NCI-H345 (cell line): ENCODE measurements at places on chromosomes 7 and 10.

- no peak for DNase-seq
These were observed 50.0 kb downstream of the MGMT start for GRCh38 chr10:129516846-129517679.

- no peak for DNase-seq
These were observed 169.9 kb downstream of the SNX10 start for GRCh38 chr7:26461518-26461917.

GRCh38 chr10:86182595-86182994 lies 184.0 kb downstream of the GRID1 start:
- DNase-seq, result no peak

DNA sequence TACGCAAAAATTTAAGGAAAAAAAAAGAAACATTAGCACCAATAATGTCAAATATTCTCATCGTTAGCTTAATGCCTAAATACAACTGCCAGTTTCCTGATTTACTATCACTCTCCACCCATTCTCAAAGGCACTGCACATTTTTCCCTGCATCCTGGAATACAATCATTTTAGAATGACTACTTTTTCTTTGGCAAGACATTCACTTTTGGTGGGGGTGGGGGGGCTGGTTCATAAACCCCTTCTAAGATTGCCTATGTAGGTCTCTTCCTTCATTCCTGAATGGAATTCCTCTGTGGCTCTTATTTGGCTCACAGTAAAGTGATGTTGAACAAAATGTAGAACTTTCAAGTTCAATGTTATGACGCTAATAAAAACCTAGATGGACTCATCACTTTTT lies 74.3 kb downstream of the RNLS start:
- DNase-seq, result no peak

GRCh38 chr7:100896732-100897608 lies 1.3 kb upstream of the ACHE start:
- DNase-seq, result peak; percentile 15

GRCh38 chr10:102016416-102016815 lies 39.6 kb downstream of the ARMH3 start:
- no peak for DNase-seq

GRCh38 chr7:158246960-158247673 lies 340.5 kb downstream of the PTPRN2 start:
- no peak for DNase-seq

- DNase-seq, result no peak
These were observed 66.7 kb upstream of the MYO3A start for GRCh38 chr10:25867321-25867720.

DNA sequence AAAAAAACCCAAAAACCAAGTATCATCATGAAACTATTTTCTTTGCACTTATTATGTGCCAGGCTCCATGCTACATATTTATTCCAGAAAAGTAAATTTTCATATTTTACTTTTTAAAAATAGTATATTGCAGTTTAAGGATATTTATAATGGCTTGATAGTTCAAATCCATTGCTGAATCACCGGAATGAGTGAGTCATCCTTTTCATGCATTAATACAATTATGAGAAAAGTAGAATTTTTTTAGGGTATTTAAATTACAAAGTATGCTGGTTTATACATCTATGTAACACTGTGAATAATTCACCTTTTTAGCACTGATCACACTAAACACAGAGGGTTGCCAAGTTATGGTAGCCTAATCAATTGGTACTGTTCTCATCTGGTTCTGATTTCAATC lies 54.3 kb downstream of the SLC16A9 start:
- no peak for DNase-seq

DNA sequence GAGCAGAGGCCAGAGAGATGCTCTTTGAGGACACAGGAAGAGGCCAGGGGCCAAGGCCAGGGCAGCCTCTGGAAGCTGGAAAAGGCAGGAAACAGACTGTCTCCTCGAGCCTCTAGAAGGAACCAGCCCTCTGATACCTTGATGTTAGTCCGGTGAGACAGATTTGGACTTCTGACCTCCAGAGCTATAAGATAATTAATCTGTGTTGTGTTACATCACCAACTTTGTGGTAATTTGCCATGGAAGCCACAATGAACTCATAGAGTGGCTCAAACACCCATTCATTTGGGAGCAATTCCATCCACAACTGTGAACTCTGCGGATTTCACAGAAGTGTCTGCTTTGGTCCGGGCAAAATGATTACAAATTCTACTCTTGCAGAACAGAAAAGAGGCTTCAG lies 48.7 kb downstream of the OAT start:
- no peak for DNase-seq

DNA sequence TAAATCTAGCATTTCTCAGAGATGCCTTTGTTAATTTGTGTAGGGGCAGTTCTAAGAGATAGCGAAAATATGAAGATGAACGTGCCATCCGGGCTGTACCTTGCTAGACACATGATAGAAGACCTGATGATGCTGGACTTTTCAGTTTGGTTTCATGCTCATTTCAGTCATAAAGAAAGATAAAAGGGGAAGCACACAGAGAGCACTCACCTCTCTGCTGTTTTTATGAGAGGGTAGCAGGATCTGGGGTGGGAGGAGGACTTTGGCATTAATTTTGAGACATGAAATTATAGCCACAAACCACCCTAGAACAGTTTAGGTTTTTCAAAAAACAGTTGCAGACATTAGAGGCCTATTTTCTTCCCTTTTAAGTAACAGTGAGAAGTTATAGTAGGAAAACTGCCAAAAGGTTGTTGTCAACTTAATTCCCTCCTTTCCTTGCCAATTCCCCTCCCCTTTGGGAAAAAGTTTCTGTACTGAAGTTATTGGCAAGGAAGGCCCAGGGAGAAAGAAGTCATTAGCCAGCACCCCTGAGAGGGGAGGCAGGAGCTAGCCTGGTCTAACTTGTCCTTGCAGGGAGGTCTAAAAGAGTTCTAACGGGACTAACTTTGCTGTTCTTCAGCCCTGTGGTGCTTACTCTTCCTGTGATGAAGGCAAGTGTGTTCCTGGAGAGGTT lies 2.6 kb downstream of the ST7 start:
- DNase-seq, result no peak

DNA sequence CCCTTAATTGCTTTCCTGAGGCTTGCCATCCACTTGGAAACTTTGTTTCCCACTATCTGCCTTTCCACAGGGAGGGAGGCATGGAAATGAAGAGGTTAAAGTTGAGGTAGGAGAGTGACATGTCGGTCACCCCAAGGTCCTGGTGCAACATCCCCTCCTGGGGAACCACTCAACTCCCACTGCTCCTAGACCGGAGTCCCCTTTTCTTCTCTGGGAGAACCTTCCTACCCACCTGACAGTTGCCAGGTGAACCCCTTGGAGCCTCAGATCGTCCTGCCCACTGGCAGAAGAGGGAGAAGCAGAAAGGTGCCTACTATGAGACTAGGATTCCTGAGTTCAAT lies 21.7 kb downstream of the IMPDH1 start:
- no peak for DNase-seq

DNA sequence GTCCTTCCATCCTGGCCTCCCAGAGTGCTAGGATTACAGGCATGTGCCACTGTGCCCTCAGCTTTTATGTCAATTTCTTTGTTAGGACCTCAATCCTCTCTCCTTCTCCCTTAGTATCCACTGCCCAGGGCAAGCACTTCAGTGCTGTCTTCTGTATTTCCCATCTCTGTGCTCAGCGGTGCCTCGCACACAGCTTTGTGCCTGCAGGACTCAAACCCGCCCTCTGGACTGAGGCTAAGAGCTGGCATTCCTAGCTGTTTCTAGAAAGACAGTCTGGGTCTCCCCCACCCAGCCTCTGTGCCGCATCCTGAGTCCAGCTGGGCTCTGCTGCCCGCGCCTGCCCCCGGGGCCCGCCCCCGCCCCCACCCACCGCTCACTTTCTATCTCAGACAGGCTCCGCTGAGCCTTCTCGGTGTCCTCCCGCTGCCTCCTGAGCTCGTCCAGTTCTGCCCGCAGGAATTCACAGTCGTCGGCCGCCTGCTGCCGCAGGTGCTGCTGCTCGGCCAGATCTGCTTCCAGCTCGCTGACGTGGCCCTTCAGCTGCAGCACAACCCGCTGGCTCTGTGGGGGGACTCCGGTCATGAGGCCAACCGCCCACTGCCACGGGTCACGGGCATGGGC lies 67.3 kb downstream of the SPDYE5 start:
- DNase-seq, result no peak

DNA sequence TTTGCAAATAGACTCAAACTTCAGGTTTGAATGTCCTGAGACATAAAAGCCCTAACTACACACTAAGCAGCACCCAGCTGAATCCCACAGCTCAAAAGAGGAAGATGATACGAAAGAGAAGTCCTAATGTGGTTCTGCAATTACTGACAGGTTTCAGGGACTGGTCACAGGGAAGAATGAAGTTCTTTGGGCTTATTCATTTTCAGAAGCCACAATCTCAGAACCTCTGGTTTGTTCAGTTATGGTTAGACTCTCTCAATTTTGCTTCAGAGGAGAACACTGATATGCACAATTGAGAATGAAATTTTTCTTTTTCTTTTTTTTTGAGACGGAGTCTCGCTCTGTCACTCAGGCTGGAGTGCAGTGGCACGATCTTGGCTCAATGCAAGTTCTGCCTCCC lies 94.6 kb upstream of the FAM180A start:
- DNase-seq, result no peak

GRCh38 chr7:130733931-130734814 lies at the start of gene KLF14:
Gene KLF14 (minus strand): TSS chr7:130734207. CDS start chr7:130734033, 174 bp downstream.
- DNase-seq, result peak; percentile 44

DNA sequence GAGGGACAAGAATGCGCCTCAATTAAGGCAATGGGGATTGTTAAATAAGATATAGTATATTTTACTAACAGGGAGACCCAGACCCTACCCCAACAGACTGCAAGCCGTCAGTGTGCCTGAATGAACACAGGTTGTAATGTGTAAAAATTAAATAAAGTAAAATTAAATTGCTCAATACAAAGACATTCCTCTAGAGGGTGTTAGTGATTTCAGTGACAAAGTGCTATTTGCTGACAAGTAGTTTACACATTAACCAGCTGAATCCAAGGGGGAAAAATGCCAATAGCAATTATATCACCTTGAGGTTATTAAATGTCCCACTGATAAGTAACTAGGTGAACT lies 110.5 kb downstream of the EBF3 start:
- DNase-seq, result no peak

DNA sequence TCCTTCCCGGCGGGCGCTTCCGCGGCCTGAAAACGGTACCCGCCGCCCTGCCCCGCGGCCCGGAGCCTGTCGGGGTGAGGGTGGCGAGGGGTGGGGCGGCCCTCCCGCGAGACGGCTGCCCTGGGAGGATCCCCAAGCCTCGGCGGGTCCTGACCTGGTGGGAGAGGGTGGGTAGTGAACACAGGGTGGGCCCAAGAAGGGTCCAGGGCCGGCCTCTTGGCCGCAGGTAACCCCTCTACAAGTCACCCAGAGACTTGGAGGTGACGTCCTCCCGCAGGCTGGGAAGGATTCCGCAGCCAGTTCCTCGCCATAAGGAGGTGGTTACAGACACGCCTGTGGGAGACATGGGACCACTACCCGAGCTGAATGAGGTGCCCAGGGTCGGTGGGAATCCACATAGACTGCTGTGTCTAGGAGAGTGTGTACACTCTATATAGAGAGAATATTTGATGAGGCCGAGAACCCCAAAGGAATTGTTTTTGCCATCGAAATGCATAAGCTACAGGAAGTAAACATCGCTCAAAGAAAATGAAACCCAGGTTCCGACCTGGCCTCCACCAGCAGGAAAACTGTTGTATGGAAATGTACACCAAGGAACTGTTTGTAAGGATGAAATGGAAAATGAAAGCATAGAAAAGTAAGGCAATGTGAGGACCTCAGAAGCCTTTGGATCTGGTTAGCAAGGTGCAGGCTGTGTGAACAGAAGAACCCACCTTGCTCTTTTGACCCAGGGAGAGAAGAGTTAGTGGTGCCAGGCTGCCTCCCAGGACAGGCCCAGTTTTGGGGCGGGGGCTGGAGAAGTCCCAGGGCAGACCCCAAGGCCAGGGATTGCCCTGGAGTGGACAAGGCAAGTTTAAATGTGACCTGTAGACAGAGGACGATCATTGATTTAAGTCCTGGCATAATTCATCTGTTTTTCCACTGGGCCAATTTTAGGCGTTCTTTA lies 659 bp downstream of the OPTN start:
- DNase-seq, result peak; percentile 23
